H1 (cell line): ENCODE measurements at places on chromosomes 16 and 17. TPM values are rescaled to one million over a fixed set of nuclear protein-coding genes. Genes with fewer than 3 reads are reported as not detected.

- H3K4me3 ChIP-seq, result no peak overlapping the region
- no peak overlapping the region for H3K27ac ChIP-seq
- no peaks in the 10 kb centered on the region for H3K27me3 ChIP-seq
Observed at GRCh38 chr17:78707016-78707415, 75.1 kb downstream of the CYTH1 start.

GRCh38 chr17:47076171-47076570 lies 97.1 kb upstream of the RPRML start:
- H3K36me3 ChIP-seq, result no peaks in the 10 kb centered on the region
- no peak overlapping the region for H3K27ac ChIP-seq
- no peak overlapping the region for H3K4me3 ChIP-seq
- H3K27me3 ChIP-seq, result no peaks in the 10 kb centered on the region
- DNase-seq, result no peak

- H3K27me3 ChIP-seq, result no peaks in the 10 kb centered on the region
- DNase-seq, result no peak
- no peak overlapping the region for H3K4me3 ChIP-seq
- H3K36me3 ChIP-seq, result no peaks in the 10 kb centered on the region
- H3K4me1 ChIP-seq, result no peaks in the 10 kb centered on the region
Observed at GRCh38 chr16:57341062-57341440, 17.5 kb upstream of the CCL22 start.

GRCh38 chr16:2478279-2478678 lies 3.4 kb downstream of the TBC1D24 start:
- peaks cover 9% of the 10 kb centered on the region for H3K4me1 ChIP-seq
- H3K4me3 ChIP-seq, result no peak overlapping the region
- no peak overlapping the region for H3K27ac ChIP-seq

The PLLP gene
- 2.3 and 2.9 TPM in 2 replicates for total RNA-seq
